GM06990 (cell line): ENCODE measurements at places on chromosomes 5 and 9.

DNA sequence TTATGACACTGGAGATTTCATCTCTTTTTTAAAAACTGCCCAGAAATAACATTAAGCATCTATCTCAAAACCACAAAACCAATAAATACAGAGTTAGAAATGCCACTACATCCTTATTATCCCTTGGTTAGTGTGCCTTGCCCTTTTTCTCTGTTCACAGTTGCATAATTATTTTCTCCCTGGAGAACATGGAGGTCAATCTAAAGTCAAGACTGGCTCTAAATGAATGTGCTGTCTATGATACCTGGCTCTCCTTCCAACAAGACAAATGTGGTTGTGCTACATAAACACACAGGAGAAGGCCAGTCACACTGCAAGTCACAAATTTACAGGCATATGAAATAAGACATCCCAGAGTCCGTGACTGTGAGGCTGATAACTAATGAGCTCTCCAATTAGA is 2.8 kb downstream of the FBN2 start:
- DNase-seq: no peak

DNA sequence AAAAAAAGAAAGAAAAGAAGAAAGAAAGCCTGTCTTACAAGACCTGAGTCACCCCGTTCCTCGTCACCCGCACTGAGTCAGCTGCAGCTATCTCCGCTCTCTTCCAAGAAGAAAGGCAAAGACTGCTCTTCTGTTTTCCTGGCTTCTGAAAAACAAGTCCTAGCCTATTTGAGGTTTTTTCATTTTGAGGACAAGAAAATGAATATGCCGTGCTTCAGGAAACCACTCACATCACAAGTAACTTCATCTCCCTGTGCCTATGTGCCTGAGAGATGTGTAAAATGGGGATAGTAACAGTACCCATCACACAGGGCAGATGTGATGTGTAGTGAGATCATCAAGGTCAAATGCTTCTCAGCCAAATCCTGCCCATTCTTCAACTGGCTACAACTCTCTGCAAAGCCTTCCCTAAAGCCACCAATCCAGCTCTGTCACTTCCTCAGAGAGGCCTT is 78.4 kb downstream of the GLDC start:
- DNase-seq: no peak

DNA sequence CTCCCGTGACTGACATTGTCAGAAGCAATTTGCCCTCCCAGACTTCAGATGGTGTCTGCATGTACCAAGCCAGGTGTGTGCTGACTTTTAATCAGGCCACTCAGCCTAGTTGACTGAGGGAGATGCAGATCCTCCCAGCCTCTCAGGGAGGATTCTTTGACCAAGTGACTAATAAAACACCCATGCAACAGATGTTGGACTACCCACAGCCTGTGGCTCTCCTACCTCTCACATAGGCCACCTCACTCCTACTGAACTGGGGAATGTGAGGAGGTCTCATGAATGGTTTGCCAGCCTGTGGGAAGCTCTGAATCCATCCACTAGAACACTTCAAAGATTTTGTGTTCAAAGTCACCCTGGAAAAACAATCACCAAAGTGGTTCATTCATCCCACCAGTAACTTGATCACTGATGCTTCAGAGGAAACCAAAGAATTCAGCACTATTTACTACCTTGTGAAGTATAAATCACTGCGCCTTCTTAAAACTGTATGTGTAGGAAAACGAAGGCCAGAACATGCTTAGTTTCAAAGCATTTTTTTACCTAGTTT is 80.1 kb downstream of the ESM1 start:
- no peak for DNase-seq

GRCh38 chr9:87613265-87614111 is 112.4 kb upstream of the CTSL start:
- DNase-seq: peak; percentile 23

- no peak for DNase-seq
Observed at GRCh38 chr5:144315026-144315425, 144.4 kb downstream of the KCTD16 start.

GRCh38 chr5:56200971-56201666 is 32.0 kb downstream of the ANKRD55 start:
- peak; percentile 22 for DNase-seq

- DNase-seq: no peak
Observed at GRCh38 chr5:180618487-180618828, 27.2 kb upstream of the SCGB3A1 start.

GRCh38 chr5:166651234-166651633 is 1640.2 kb upstream of the WWC1 start:
- no peak for DNase-seq

DNA sequence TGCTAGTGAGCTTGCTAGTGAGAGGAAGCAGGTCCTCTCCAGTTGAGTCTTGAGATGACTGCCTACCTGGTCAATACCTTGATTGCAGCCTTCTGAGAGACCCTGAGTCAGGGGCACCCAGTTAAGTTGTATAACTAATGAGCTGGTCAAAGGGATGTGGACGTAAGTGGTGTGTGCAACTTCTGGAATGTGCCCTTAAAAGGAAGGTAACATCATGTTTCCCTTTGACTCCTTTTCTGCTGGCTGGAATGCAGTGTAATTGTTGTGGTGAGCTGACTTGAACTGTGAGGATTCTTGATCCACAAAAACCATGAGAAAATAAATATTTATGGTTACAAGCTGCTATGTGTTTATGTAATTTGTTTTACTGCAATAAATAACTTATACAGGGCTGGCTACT is 2.4 kb upstream of the SNX2 start:
- DNase-seq: no peak

DNA sequence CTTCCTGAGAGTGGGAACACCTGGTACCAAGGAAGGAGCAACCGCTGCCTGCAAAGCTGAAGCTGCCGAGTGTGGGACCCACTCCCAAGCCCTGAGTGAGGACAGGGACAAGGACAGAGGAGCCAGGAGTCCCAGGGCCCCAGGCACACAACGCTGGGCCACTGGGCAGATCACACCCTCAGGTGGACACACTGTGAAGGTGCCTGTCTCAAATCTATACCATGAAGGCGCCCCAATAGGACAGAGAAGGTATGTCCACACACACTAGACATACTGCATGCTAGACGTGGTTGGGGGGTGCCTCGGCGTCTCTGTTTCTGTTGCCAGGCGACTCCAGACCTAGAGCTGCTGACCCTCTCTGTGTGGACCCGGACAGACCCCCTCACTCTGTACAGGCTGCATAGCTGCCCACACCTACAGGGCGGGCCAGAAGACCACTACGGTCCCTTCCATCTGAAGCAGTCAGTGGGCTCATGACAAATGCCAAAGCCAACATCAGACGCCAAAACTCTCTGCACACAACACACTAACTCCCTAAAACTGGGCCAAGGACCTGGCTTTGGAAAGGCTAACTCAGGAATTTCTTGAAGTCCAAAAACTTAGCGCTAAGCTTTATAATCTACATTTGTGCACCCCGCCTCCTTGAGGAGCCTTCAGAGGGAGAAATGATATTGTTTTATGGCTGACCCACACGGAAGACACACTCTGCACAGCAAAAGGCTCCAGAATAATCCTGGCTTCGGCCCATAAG is 60.7 kb downstream of the ROR2 start:
- no peak for DNase-seq

GRCh38 chr9:72933730-72934665 is 18.9 kb downstream of the ALDH1A1 start:
- DNase-seq: no peak

GRCh38 chr5:147169901-147170300 is 64.9 kb upstream of the STK32A start:
- no peak for DNase-seq

DNA sequence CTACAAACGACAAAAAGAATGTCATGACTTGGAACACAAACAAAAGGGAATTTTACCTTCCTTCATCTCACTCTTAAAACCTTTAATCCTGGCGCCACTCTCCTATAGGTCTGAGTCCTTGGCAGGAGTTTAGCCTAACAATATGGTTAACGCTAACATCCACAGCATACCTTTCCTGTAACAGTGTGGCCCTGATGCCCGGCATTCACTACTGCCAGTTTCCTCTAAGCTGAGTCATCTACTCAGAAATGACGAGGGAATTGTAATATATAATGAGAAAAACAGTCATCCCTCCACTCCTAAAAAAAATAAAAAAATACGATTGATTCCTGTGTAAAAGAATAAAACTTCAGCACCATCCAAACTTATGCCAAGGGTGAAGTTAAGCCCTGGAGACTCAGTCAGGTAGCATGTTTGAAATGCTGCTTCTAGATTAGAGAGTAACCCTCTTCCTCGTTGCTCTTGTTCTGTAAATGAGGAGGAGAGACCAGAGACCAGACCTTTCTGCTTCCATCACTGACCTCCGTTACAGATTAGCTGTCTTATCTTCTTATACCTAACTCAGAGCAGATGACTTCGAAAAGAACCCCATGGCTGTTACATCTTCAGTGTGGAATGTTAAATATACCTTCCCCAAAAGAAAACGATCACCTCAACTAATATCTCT is 37.4 kb downstream of the CCDC125 start:
- no peak for DNase-seq

GRCh38 chr9:134732392-134733110 is 90.9 kb downstream of the COL5A1 start:
- DNase-seq: no peak

DNA sequence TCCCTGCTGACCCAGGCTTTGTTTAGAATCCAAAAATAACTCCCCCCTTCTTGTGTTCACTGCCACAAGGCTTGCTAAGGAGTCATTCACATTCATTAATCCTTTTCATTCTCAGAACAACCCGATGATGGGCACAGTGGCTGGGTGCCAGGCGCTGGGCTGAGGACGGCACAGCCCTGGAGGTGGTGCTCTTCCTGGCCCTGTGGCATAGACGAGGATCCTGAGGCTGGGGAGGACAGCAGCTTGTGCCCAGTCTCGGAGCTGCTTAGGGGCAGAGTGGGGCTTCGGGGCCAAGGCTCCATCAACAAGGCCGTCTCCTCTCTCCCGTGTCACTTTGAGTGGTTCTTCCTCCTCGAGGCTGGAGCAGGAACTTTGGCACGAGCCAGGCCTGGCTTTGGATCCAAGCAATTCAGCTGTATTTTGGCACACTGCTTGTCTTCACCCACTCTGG is 166.7 kb downstream of the TTLL11 start:
- no peak for DNase-seq

GRCh38 chr9:22079873-22080341 is 70.8 kb upstream of the CDKN2B start:
- DNase-seq: peak; percentile 30

- DNase-seq: no peak
Observed at GRCh38 chr5:93385655-93386054, 195.4 kb downstream of the NR2F1-AS1 start.

GRCh38 chr9:110142253-110142652 is 65.7 kb downstream of the C9orf152 start:
- no peak for DNase-seq

GRCh38 chr9:2039294-2040180 is 24.4 kb downstream of the SMARCA2 start:
- no peak for DNase-seq

DNA sequence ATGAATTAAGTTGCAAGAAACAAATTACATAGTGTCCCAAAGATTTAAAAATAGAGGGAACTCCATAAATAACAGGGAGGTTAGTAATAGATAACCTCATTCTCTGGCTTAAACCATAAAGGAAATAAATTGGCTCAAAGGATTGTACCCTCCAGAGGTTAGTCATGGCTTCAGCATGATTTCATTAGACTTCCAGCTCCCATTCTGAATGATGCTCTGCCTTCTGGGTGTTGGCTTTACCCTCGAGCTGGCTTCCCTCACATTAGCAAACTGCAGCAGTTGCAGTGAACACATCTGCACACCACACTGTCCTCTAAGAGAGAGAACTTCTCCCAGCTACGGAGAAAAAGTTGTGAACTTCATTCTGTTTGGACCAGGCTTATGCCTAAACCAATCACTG is 70.4 kb downstream of the RGS7BP start:
- DNase-seq: no peak

- no peak for DNase-seq
Observed at GRCh38 chr9:114308361-114308950, 14.4 kb upstream of the ORM1 start.

- DNase-seq: no peak
Observed at GRCh38 chr9:122347348-122348287, 23.2 kb upstream of the PTGS1 start.

- no peak for DNase-seq
Observed at GRCh38 chr9:137217276-137218211, 4.5 kb downstream of the RNF208 start.

DNA sequence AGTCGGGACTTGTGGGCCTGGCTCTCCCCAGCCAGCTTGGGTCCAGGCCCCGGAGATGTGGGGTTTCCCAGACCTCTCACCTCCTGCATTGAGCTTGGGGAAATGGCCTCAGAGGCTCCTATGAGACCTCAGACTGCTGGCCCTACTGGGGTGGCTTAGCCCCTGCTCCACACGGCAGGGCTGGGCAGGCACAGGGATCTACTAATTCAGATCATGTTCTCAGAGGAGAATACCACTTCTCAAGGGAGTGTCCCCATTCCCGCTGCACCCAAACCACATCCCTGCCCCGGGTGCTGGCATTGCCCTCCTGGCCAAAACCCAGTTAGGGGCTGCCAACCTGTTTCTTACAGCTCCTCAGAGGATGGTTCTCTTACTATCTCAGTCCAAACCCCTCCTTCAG is 82.1 kb upstream of the LMX1B start:
- DNase-seq: no peak

DNA sequence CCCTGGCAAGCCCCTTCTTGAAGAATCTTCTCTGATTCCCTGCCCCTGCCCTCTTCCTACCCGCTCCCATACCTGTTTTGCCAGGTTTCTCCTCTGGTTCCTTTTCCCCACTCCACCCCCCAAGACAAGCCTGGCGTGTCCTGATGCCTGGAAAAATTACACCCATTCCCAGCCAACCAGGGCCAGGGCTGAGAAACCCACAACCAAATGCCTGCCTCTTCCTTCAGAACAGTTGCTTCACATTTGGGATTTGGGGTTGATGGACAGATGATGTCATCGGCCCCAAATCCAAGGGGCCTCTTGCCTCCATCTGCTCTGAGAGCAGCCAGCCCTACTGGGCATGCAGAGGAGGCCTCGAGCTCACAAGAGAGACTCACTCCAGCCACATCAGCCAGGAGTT is 8.8 kb upstream of the NEK6 start:
- no peak for DNase-seq

- no peak for DNase-seq
Observed at GRCh38 chr9:92774274-92774673, 9.6 kb upstream of the BICD2 start.

DNA sequence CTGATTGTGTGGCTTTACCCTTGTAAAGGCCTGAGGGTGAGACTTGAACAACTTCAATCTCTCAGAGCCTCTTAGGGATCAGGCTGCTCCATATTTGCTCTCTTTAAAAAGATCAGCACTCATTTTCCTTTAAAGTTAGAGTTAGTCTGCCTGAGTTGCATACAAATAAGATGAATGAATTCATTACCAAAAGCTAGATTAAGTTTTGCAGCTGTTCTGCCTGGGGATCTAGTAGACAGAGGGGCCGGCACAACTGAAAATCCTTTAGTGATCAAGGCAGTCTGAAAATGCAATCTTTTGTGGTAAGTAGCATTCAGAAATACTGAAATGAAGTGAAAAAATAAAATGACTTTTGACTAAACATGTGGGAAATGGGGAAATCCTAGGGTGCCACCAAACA is 264.0 kb downstream of the MAN2A1 start:
- DNase-seq: no peak
